ENCODE measurements at places on chromosomes 7 and 10.
A peak's percentile ranks its signal among the peaks of the same experiment; 100 is the strongest.

DNA sequence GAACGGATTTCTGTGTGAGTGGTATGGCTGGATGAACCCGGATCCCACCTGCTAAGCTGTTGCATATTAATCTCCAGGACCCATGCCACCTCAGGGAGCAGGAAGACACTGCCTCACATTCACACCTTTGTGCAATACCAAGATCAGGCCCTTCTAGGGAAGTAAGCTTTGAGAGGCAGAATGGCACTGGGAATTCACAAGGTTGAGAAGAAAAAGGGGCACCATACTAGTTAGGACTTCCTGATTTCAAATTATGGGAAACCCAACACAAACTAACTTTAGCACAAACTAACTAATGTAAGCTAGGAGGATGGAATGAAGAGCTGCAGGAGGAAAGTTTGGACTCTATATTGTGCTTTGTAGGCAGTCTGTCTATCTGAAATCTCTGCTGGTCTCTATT is 71.3 kb downstream of the TBXAS1 start:
- DNase-seq: no peak

DNA sequence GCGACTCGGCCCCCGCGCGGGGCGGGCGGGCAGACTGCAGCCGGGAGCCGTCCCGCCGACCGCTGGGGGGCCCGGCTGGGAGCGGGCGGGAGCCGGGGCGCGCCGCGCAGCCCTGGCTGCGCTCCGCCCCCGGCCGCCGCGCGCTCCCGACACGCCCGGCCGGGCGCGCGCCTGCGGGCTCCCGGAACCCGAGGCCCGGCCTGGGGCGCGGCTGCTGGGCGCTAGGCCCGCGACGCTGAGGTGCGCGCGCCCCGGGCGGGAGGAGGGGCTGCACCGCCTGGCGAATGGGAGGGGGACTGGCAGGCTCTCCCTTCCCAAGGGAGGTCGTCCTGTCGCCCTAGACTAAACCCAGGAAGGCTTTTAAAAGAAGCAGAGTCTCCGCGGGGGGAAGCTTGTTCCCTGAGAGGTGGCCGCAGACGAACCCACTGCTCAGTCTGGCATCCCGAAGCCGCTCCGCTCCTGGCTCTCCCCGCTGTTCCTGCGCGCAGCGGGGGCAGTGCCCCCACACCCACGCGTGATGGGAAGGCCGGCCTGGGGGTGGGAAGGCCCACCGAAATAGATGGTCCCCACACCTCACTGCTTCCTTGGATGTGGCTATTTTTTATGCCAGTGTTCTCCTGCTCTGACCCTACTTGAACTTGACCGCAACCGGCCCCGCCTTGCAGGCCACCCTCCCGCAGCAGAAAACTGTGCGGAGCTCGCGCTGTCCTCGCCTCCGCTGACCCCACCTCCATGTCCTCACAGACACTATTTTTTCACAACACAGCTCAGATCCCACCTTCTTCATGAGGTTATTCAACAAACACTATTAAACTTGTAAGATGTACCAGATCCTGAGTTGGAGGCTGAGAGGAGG is at the start of gene VOPP1:
TSS of gene VOPP1 (minus strand) at position 125 of the 856 bp plus-strand sequence. CDS start 178 bp downstream, outside the sequence.
- peak; percentile 84 for DNase-seq

GRCh38 chr10:63199716-63200115 is 66.6 kb downstream of the NRBF2 start:
- no peak for DNase-seq

- peak; percentile 38 for DNase-seq
Measured at GRCh38 chr7:19397911-19398310, 252.7 kb upstream of the FERD3L start.

- no peak for DNase-seq
Measured at GRCh38 chr7:36300696-36301350, 88.8 kb upstream of the ANLN start.

DNA sequence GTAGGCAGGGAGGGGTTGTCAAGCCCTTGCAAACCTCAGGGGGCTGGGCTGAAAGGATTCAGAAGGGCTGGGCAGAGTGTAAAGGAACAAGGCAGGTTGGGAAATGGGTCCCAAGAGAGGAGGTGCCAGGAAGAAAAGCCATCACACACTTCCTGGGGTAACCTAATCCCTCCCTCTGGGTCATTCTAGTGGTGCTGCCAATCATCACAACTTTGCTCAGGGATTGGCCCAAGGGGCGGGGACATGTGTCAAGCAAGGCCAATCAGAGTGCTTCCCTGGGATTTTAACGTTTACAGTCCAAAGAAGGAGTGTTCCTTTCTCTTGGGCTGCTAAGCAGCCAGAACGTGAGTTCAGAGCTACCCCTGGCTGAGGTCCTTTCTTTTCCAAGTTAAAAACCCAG is 57.1 kb upstream of the NPTX2 start:
- peak; percentile 24 for DNase-seq

DNA sequence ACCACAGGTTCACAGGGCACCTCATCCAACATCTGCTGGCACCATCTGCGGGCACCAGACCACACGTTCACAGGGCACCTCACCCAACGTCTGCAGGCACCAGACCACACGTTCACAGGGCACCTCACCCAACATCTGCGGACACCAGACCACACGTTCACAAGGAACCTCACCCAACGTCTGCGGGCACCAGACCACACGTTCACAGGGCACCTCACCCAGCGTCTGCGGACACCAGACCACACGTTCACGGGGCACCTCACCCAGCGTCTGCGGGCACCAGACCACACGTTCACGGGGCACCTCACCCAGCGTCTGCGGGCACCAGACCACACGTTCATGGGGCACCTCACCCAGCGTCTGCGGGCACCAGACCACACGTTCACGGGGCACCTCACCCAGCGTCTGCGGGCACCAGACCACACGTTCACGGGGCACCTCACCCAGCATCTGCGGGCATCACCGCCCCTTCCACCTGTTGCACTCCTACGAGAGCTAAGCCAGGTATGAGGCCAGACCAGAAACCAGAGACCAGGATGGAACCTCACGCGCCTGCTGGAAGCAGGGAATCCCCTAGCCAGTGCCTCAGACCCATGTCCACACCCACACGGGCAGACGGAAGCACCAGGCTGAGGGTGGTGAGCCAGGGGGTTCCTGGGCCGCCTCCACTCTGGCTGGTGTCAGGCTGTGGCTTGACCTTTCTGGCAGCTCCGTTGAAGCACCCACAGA is 182.8 kb downstream of the MAD1L1 start:
- DNase-seq: no peak

DNA sequence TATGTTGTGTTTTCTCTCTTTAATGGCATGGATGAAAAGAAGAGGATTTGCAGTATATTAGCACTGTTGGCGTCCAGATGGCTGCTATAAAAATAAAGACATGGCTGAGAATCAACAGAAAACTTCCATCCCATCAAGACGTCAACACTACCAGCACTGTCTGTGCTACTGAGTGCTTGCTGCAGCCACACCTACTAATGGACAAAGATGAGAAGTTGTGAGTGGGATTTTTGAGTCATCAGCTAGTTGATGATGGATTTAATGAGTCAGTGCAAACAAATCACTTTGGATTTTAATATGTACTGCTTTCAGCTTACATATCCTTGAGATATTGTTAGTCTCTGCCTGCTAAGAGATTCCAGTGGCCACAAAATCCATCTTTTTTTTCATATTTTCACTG is 631.0 kb upstream of the ANKRD30A start:
- peak; percentile 82 for DNase-seq

- no peak for DNase-seq
Measured at GRCh38 chr7:2893411-2893861, 49.3 kb upstream of the GNA12 start.

DNA sequence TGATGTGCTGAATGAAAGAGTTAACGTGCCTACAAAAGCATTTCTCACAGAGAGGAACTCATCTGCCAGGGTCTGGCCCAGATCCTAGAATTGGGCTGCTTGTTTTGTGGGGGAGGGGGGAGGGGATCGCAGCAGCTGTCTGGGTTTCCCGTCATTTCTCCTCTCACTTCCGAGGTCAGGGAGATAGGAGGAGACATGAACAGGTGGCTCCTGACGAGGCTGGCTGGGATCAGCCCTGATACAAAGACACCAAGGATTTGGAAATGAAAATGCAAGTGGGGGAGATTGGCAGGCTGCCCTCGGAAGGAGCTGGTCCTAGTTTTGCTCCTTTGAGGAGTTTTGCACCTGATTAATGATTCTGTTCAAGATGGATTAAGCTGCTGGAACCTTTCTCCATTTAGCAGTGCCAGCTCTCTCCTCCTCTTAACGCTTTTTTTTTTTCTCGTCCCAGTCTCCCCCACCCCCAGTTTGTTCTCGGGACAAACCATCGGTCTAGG is 86.8 kb upstream of the KMT2C start:
- DNase-seq: peak; percentile 8

- DNase-seq: no peak
Measured at GRCh38 chr10:101373063-101373462, 19.1 kb downstream of the BTRC start.

GRCh38 chr10:117740691-117741222 is 198.2 kb downstream of the EMX2 start:
- DNase-seq: no peak

GRCh38 chr7:25805027-25805687 is 346.8 kb upstream of the NFE2L3 start:
- DNase-seq: peak; percentile 93

DNA sequence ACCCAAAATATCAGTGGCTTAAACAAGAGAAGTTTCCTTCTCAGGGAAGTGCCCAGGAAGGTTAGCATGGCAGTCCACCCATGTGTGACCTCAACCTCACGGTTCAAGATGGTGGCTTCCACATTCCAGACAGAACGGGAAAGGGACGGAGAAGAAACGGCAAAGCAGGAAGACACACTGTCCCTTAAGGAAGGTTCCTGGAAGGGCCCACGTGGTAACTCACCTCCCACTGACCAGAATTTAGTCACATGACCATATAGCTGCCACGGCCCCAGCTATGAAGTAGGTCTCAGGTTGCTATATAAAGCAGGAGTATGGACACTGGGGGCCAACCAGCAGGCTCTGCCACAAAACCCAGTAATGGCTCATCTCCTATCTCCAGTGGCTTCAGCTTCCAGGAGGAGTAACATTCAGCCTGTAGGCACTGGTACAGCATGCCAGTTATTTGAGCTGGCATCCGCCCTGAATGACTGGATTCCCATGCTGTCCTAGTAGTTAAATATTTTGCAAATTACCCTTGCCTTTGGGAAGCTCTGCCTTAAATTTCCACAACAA is 278.5 kb upstream of the KLF14 start:
- no peak for DNase-seq

DNA sequence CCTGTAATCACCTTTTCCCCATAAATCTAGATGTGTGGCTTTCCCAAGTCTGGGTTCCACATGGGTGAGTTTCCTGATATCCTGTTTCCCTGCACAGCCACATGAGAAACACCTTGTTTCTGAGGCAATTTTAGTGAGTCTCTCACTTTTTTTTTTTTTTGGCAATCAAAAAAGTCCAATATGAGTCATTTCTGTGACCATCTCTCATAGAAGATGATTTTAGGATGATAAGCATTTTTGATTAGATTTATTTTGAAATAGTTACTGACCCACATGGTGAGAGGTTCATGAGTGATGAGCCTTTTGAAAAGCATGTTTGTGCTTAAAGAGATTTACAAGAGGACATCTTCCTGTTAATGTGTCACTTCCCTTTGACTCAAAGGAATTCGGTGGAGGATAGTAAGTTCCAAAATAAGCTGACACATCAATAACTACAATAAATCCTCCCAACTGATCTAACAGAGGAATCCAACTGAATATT is 464.0 kb downstream of the INHBA start:
- peak; percentile 60 for DNase-seq

- peak; percentile 1 for DNase-seq
Measured at GRCh38 chr7:37421861-37422500, 26.7 kb downstream of the ELMO1 start.

DNA sequence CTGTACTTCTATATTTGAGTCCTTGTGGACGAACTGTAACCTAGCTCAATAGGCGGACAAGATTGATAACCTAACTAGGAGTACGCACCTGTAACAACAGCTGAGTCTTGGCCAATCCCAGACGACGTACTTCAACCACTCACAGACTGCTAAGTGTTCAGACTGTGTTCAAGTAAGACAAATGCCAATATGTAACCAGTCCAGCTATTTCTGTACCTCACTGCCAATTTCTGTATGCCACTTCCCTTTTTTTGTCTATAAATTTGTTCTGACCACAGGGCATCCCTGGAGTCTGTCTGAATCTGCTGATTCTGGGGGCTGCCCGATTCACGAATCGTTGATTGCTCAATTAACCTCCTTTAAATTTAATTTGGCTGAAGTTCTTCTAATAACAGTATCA is 32.2 kb downstream of the HACD1 start:
- DNase-seq: no peak

DNA sequence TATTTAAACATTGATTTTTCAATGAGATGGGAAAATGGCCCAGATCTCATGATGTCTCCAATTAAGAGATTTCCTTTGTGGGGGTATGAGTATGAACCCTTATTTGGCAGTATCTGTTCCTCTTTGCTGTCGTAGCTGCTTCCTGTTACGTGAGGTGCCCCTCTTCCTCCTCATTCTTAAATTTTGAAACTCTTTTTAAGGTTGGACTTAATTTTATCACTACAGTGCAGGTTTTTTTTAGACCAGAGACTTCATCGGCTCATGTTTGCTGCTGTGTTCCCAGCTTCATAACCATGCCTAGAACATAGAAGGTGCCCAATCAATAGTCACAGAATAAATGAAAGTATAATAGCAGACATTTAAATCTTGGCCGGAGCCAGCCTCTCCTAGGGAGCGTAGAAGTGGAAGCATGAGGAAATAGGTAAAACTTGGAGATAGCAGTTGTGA is 2.4 kb downstream of the MIOS start:
- no peak for DNase-seq

GRCh38 chr7:133853706-133854276 is 273.3 kb upstream of the LRGUK start:
- DNase-seq: peak; percentile 95

DNA sequence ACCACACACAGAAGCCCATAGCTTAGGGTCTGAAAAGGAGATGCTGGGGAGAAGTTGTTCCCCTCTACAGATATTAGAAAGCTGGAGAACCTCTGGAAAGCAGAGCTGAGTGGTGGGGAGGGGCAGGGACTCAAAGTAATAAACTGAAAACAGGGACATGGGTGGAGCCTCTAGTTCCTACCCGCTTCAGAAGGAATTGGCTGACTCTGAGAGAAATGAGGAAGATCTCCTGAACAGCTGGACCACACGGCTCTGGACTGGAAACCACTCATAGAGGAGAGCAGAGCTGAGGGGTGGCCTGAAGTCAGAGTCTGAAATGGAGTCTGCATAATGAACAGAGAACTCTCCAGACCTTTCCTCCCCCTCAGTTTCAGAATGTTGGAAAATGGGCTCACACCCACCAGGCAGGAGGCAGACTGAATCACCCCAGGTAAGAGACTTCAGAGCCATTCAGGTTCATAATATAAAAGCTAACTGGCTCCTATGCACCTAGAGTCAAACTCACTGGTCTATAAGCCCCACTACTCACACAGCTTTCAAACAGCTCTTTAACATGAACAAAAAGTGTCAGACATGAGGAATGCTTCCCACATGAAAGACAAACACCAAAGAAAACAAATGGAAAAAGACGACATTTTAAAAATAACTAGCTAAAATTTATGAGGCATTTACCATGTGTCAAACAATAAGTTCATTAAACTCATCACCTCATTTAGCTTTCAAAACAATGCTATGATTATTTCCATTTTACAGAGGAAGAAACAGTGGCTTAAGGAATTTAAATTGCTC is 68.1 kb downstream of the RNF216 start:
- DNase-seq: no peak

- DNase-seq: peak; percentile 57
Measured at GRCh38 chr7:77657427-77658224, 38.6 kb upstream of the RSBN1L start.
